Stimulated activated CD8-positive, alpha-beta memory T cell treated with anti-CD3 and anti-CD28 coated beads, Interleukin-7, amount 100 ng/mL, for 24 hours (primary cell): ENCODE measurements at places on chromosomes 3 and 15.

DNA sequence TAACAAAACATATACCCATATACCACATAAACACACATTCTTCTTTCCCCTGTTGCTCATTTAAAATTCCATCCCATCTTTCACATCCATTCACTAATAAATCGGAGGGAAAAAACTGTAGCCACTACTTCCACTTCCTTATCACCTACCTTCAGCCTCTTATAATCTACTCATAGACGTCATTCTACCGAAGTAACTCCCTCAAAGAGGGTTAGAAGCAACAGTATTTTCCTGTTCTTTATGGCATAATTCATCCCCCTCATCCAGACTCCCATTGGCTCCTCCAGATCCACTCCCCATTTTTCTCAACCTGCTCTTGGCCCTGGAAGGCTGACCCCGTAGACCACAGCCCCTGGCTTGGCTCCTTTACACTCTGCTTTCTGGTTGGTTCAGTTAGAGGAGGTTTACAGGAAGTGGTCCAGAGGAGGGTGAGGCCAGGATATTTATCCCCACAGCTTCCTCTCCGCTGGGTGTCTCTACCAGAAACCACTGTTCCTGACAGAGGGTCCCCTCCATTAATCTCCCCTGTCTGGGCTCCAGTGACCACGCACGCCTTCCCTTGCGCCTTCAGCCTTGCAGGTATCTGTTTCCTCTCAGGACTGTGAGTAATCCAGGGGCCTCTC, 46.3 kb downstream of the FMN1 start:
- DNase-seq: no peak

DNA sequence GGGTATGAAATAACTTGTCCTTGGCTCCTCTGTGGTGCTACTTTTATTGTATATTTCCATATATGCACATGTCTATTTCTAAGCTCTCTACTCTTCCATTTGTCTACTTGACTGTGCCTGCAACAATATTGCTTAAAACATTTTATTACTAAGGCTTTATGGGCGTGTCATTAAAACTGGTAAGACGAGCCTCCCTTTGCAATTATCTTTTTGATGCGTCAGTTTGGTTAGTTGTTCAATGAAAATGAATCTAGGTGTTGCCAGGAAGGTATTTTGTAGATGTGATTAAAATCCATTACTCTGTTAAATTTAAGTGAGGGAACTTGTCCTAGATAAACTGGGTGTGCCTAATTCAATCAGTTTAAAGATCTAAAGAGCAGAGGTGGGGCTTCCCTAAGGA, 12.9 kb upstream of the TRA2B start:
- DNase-seq: no peak

DNA sequence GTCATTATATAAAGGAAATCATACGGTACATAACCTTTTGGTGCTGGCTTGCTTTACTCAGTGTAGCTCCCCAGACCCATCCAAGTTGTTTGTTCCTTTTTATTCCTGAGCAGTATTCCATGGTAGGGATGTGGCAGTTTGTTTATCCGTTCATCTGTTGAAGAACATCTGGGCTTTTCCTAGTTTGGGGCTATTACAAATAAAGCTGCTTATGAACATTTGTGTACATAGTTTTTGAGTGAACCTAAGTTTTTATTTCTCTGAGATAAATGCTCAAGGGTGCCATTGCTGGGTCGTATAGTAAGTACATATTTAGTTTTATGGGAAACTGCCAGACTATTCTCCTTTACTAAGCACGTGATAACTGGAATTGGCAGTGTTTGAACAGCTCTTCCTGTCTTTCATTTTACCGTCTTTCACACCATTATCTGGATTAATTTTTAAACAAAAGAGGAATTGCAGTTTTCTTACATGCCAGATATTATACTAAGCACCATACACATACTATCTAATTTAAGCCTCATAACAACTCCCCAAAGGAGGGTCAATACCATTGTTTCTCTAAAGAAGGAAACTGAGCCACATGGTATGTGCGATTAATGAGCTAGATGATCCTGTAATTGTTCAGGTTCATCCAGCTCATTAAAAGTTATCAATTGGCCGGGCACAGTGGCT, 85.6 kb downstream of the PTPRG start:
- no peak for DNase-seq

GRCh38 chr3:68139897-68140296, 485.5 kb upstream of the SUCLG2 start:
- DNase-seq: no peak
